Stimulated activated naive CD4-positive, alpha-beta T cell treated with Interleukin-2 at 50 U/mL for 16 hours (primary cell): ENCODE measurements at places on chromosomes 3 and 15.
A peak's percentile ranks its signal among the peaks of the same experiment; 100 is the strongest.

DNA sequence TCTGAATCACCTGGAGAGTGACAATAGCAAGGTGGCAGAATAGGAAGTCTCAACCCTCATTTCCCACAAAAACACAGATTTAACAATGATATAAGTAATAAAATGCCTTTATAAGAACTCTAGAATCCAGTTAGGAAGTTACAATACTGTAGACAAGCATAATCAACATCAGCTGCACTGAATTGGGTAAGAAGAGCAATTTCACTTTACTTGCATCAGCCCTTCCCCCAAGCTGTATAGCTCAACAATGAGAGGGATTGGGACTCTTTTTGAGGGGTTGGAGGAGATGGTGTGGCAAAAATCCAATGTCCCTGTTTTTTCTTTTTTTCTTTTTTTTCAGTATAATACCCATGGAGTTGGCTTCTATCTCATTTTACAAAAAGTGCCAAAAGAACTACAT is 63.1 kb downstream of the SERP1 start:
- no peak for DNase-seq

DNA sequence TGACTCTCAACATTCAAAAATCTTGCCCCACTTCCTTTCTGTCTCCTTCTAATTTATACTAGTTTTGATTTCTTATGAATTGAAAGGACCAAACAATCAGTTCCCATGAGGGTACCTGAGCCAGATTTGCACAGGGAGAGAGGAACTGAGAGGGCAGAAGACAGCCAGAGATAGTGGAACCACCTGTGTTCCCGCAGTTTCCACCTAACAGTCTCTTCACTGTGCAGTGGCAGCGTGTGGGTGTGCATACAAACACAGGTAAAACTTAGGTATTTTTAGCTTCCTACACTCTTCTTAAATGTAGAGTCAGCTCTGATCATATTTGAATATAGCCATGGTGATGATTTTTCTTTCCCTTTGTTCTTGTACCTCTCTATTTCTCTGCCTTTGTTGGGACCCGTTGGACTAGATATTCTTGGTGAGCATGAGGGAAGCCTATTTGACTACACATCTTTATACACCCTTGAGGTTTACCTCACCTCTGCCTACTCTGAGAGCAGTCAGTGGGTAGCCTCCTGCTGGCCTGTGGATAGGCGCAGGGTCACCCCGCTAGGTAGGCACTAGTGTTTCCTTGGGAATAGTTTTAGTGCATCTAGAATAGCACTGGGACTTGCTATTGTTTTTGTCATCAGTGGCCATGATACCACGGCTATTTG is 58.8 kb downstream of the MAP3K13 start:
- DNase-seq: no peak

- no peak for DNase-seq
These were observed 32.5 kb downstream of the FNDC3B start for GRCh38 chr3:172071780-172072330.

- DNase-seq: no peak
These were observed 110.3 kb downstream of the HCN4 start for GRCh38 chr15:73258271-73259108.

GRCh38 chr3:144763878-144764454 is 792.3 kb downstream of the DIPK2A start:
- DNase-seq: no peak

DNA sequence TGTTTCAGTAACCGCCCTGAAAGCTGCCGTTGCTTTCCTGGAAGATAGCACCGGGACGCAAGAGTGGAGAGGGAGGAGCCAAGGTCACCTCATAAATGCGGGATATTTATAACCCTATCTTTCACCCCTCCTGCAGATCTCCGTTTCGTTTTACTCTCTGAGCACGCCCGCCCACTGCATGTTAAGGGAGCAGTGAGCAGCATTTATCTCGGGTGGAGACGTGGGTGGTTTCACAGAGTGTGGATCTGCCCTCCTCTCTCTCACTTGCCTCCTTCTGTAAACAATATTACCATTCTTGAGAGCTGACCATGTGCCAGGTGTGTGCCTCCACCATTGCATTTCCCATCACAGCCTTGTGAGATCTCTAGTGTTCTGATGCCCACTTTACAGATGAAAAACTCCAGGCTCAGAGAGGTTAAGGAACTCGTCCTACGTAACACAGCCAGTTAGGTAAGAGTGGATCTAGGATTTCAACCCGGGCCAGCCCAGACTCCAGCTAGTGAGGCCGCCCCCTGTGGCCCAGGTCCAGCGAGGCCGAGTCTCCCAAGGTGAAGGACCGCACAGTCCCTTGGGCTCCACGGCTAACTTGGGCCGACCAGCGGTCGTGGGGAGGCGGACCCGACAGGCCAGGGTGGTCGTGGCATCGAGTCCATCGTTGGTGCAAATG is 16.9 kb upstream of the SEMA4B start:
- DNase-seq: peak; percentile 43

DNA sequence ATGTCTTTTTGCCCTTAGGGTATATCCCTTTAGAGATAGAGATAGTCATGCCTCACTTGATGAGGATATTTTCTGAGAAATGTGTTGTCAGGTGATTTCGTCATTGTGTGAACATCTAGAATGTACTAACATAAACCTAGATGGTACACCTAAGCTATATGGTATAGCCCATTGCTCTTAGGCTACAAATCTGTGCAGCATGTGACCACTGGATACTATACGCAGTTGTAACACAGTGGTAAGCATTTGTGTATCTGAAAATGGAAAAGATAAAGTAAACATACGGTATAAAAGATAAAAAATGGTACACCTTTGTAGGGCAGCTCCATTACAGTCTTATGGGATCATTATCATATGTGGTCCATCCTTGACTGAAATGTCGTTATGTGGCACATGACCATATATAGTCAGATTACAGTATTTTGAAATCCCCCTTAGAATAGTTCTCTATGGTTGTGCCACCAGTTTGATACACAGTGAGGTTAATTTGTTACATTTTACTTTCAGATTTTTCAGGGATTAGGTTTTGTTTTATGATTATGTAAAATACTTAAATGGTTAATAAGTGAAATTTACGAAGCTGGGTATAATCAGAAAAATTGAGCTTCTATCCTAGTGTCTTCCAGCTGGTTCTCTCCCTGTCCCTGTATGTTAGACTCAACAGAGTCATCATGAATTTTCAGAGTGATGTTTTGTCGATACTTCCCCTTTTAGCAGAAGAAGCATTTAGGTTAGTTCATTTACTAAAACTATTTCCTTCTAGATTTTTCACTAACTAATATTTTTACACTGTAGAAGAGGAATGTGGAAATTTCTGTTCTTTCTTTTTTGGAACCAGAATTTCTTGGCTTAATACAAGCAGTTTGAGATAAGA is 12.8 kb downstream of the SETD5 start:
- DNase-seq: no peak

DNA sequence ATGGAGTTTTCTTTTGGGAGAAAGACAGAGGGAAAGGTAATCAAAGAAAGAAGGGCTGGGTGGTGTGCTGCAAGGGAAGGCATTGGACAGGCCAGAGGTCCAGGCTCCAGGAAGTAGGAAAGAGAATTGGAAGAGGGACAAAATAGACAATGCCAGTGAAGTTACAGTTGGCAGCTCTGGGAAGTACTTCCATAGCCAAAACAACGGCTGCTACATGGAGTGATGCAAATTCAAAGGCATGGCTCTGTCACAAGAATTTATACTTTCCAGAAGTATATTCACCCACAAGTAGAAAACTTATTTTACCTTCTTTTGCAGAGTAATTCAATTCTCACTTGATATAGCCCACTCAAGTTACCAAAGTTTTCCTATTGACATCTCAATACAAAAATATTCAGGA is 191.5 kb downstream of the TNIK start:
- no peak for DNase-seq

- no peak for DNase-seq
These were observed 32.6 kb upstream of the SENP5 start for GRCh38 chr3:196835086-196835485.

GRCh38 chr3:196073255-196073753 is 8.6 kb downstream of the TFRC start:
- DNase-seq: peak; percentile 48

DNA sequence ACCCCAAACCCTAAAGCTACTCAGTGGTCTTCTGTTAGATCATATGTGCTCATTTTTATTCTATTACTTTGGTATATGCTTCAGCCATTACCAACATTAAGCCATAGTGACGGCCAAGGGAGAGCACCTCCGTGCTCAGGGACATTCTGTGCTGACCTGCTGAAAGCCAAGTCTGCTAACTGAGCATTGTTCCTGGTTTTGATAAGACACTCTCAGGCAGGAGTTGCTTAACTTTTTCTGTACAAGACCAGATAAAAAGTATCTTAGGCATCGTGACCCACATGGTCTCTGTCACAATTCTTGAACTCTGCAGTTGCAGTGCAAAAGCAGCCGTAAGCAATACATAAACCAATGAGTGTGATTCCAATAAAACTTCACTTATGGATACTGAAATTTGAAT is 100.6 kb downstream of the KLHL25 start:
- DNase-seq: no peak
